ENCODE measurements at places on chromosomes 11 and 22.

- DNase-seq: peak; percentile 62
Measured at GRCh38 chr11:7595016-7595866, 78.1 kb downstream of the CYB5R2 start.

- no peak for DNase-seq
Measured at GRCh38 chr22:26763633-26764361, 106.4 kb downstream of the MIAT start.

GRCh38 chr11:6268820-6269219 is 9.2 kb downstream of the CCKBR start:
- DNase-seq: no peak

DNA sequence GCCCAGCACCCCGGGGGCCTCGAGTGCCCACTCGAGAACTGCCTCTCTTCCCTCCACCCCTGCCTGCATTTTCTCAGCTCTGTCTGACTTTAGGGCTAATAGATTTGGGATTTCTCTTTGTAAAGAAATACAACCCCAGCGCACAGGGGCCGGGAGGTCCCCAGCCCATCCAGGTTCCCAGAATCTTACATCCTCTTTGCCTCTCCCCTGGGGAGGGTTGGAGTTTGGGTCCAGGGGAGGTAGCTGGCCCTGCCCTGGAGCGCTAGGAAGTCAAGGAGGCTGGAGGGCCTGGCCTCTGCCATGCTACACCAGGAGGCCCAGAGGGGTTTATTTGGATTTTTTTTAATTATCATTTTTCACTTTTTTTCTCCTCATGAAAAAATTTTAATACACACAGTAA is 65.7 kb upstream of the LMO1 start:
- no peak for DNase-seq

DNA sequence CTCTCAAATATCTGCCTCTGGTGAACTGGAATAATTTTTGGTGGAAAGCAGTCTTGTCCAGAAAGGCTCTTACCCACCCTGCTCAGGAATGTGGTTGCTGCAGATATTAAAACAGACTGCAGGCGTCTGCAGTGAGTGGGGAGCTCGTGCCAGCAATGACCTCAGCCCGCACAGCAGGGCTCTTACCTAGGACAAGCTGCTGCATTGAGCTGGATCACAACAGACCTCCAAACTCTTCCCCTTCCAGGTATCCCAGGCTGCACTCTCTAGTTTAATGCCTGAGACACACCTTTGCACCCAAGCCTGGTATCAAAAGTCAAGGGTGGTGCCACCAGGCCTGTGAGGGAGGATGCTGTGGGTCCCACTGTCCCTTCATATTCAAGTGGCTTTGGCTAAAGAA is 69.7 kb upstream of the CDON start:
- no peak for DNase-seq

GRCh38 chr22:24894998-24895397 is 51.5 kb downstream of the LHFPL7 start:
- peak; percentile 7 for DNase-seq

DNA sequence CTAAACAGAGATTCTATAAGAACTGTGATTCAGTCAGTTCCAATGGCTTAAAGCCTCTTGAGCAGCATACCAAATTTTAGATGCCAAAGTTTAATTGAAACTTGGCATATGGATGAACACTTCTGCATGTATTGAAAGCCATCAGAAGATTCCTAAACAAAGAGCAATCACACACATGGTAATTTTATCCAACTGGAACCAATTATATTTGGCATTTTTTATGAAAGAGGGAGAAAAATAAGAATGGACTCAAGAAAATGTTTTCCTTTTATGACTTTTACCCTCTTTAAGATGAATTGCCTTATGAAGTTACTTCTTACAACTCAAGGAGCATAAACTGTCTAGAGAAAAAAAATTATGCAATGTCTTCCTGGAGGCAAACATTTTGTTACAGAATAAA is 7.4 kb downstream of the TRPC6 start:
- DNase-seq: no peak

- no peak for DNase-seq
Measured at GRCh38 chr22:49740242-49740641, 87.4 kb downstream of the BRD1 start.

GRCh38 chr11:62201376-62201775 is 7.1 kb upstream of the SCGB2A1 start:
- DNase-seq: no peak

- no peak for DNase-seq
Measured at GRCh38 chr11:35811783-35812182, 132.1 kb upstream of the LDLRAD3 start.

DNA sequence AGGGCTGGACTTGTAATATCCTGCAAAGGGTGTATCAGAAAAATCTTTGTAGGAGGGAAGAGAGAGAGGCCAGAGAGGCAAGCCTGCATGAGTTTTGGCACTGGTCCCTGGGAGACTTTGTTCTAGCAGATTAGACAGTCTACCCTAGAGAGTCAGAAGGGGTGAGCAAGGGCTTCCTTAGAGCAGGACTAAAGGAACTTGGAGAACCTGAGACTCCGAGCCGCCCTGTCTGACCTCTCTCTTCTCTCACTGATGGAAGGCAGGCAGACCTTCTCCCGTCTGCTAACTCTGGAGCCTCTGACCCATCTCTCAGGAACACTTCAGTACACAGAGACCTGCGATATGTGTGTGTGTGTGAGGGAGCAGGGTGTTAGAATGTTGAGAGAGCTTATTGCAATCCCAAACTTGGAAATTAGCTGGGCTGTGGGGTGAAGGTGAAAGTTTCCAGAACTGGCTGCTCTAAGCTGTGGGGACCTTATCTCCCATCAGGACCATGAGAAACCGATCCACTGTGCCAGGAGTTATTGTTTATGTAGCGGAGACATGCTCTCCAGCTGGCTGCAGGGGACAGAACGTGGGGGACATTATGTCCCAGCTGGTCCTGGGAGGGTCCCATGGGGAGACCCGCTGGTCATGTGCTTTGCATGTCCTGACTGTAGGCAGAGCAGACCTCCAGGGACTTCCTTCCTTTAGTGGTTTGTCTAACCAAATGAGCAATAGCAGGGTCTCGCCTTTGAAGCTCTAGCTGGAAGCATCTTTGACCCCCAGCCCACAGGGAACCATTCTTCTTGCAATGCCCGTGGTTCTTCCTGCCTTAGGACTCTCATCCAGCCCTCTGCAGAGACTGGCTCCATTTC is 51.1 kb downstream of the TIMP3 start:
- no peak for DNase-seq

GRCh38 chr11:109378034-109378433 is 44.0 kb upstream of the C11orf87 start:
- DNase-seq: no peak

DNA sequence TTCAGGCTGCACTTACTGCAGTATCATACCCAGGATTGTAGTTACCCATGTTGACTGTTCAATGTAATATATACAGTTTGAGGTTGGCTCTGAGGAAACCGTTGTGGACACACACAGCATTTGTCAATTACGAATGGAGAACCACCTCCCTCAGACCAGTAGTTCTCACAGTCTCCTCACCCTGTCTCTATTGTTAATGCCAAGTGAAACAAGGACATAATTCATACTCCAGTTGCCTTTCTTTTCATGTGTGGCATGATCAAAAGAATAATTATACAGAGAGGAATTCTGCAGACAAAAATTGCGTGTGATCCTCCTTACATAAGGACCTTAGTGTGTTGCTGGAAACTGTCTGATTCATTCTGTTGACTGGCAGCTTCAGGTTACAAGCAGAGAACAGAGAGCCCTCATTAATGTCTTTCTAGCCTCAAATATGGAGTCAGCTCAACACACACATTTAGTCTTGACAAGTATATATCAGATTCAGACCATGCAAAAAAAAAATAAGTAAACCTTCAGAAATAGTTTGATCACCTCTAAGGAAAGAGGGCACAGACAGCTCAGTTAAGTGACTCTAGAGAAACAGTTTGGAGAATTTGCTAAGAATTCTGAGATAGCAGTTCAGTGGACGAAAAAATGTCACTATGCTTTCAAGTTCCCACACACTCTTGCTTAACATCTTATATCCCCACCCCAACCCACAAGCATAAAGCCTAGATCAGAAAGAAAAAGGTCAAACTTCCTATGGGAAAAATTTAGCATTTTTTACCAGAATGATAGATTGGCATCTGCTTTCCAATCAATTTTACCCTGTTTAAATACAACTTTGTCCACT is 96.1 kb downstream of the MAML2 start:
- DNase-seq: no peak

DNA sequence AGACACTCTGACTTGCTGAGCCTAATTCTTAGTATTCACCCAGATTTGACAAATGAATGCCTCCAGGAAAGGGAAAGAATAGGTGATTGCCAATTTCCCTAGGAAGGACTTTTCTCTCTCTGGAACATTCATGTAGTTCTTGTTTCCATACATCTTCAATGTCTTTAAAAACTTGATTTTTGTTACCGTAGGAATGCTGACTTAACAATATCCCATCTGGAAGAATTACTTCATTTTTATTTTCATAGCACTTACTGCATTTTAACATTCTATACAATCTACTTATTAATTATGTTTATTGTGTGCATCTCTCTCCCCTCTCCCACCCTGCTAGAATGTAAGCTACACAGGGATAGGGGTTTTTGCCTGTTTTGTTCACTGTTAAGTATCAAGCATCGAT is 66.6 kb downstream of the SLC5A12 start:
- no peak for DNase-seq

DNA sequence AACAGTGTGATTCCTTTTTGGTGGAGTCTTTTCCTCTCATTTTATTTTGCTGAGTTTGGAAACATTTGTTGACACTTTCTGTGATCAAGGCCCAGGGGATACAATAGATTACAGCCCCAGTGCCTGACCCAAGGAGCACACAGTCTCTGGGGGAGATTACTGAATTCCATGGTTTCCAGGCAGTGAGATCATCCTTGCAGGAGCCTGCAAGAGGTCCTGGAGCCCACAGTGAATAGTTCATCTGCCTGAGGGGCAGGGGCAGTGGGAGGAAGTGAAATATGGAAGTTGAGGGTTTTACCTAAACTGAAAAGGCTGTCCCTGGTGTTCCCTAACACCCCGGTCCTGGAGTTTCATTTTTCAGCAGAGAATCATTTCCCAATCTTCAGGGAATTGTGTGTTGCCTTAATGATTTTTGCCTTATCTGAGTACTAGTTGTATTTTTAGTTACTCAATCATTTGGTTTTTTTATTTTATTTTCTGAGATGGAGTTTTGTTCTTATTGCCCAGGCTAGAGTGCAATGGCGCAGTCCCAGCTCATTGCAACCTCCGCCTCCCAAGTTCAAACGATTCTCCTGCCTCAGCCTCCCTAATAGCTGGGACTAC is 7.7 kb downstream of the CCS start:
- no peak for DNase-seq

DNA sequence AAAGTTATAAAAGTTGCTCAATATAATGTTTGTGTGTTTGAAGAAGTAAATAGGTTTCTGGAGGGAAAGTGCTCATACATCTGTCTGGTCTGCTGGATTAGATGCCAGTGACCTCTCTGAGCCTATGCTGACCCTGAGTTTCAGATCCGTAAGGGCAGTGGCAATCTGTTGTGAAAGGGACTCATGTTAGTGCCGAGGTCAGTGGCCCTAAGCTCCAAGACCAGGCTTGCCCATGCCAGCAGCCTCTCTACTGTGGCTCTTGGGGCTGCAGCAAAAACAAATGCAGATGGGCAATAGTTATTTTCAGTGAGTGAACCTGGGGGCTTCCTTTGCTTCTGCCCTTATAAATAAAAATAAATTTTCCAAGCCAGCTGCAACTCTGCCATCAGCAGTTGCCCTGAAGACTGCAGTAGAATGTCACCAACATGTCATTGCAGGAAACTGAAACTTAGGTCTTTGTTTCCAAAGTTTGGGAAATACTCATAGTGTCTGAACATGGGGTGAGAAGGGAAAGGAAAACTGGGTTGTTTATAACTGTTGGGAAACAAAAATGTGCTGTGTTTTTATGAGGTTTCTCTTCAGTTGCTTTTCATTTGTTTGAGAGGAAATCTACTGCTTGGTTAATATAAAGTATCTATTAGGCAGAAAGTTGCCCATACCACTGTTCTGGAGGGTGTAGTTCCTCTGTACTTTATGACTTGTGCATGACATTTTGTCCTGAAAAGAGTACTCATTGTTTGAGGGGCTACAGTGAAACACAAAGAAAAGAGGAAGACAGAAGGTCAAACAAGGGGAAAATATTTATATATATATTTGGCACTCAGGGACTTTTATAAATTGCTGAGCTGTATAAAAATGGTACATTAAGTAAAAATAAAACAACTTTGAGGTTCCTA is 9.5 kb upstream of the MS4A4E start:
- DNase-seq: no peak

GRCh38 chr11:110069158-110069737 is 23.9 kb upstream of the ZC3H12C start:
- DNase-seq: peak; percentile 54

DNA sequence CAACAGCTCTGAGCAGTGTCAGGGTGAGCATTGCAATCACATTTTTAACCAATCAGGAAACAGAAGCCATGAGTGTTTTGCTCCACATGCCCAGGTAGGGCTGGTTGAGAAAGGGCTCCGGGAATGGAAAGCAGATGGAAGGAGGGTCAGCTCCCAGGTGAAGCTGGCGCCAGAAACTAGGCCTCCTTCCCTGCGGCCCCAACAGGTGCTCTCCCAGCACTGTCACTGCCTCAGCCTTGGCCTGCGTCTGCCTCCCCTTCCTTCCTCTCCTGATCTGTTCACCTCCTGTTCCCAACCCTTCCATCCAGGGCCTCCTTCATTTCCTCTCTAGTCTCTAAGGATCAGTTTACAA is 4.6 kb upstream of the VSIG10L2 start:
- DNase-seq: no peak

DNA sequence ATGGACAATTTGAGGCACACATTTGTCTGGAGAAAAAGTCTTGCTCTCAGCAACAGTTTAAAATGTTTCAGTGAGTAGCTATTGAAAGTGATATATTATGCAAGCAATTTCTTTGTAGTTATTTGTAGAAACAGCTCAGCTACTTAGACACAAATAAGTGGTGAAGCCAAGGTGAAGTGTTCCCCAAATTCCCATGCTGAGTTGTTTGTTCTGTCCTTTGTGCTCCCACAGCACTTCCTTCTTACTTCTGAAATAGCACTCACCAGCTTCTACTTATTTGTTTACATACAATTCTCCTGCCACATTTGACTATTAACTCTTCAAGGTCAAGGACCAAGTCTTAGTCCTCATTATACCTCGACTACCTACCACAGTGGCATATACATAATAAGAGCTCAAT is 638.6 kb upstream of the LRRC4C start:
- DNase-seq: no peak

DNA sequence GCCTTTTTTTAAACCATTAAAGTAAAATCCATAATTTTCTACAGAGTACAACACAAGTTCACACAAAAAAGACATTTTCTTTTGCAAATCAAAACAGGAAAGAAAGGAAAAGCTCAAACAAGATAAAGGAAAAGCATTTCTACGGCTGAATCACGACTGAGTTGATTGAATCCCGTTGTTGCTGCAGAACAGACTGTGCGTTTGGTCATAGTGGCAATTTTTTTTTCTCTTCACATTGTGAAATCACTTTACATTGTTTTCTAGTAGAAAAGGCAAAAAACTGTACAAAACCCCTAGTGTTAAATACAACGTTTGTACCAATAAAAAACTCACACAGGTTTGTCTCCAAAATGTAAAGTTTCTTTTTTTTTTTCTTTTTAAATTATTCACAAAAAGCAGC is 17.3 kb upstream of the RAPSN start:
- DNase-seq: no peak
